ENCODE measurements at places on chromosomes 6 and 20.

DNA sequence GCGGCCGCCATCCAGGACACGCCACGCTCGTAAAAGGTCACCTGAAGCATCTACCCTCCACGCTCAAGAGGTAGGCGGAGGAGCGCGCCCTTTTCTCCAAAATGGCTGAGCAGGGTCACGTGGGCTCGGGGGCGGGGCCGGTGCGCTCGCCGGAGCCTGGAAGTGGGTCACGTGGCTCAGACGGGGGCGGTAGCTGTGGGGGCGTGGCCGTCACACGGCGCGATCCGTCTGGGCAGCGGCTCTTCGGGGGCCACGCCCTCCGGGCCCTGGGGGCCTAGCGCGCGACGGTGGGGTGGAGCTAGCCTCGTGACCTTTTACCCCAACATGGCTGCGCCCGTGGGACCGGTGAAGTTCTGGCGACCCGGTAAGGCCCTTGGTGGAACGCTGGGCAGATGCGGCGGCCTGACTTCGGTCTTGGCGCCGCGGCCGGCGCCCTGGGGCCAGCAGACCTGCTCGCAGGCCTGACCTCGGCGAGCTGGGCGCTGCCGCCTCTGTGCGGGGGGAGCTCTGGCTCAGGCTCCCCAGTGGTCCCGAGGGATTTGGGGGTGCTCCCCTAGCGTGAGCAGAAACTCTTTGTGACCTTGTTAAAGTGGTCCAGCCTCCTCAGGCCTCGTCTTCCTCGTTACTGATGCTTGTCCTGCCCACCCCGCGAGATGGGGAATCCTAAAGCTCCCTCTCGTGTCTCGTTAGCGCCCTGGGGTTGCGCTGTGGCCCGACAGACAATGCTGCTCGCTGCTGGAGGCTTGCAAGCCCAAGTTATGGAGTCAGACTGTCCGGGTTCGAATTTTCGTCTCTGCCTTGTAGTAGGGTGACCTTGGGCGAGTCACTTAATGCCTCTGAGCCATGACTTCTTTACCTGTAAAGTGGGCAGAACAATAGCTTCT lies at the start of gene DHX35:
Gene DHX35 (plus strand): TSS at position 301 of the 884 bp plus-strand sequence. CDS start 24 bp downstream, at position 325.
- peak; percentile 96 for DNase-seq

- DNase-seq = no peak
These were observed 237.5 kb upstream of the QKI start for GRCh38 chr6:163177007-163177406.

DNA sequence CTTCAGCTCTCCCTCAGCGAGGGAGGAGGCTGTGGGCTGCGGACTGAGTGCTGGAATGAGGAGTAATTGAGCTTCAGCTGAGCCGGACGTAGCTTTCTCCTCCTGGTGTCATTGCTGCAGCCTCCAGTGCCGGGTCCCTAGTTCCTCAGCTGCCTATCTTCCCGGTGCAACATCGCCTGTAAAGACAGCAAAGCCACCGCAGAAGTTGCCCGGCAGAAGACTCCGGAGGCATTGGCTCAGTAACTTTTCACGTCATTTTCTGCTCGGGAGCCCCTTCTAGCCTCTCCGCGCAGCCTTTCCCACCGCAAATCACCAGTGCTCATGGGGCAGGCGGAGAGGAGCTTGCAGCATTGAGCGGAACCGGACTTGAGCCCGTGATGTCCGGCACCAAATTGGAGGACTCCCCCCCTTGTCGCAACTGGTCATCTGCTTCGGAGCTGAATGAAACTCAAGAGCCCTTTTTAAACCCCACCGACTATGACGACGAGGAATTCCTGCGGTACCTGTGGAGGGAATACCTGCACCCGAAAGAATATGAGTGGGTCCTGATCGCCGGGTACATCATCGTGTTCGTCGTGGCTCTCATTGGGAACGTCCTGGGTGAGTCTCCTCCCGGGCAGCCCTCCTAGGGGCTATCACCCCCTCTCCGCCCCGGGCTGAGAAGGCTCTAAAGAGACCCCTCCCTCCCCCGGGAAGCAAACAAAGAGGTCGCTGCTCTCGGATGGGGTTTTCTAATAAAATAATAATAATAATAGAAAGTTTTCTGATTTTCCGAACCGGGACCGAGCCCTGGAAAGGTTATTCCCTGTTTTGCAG lies at the start of gene HCRTR2:
Gene HCRTR2 (plus strand): TSS at position 305 of the 816 bp plus-strand sequence. CDS start 73 bp downstream, at position 378.
- DNase-seq = no peak

- DNase-seq = no peak
These were observed 4.2 kb downstream of the KCNB1 start for GRCh38 chr20:49478266-49478665.

DNA sequence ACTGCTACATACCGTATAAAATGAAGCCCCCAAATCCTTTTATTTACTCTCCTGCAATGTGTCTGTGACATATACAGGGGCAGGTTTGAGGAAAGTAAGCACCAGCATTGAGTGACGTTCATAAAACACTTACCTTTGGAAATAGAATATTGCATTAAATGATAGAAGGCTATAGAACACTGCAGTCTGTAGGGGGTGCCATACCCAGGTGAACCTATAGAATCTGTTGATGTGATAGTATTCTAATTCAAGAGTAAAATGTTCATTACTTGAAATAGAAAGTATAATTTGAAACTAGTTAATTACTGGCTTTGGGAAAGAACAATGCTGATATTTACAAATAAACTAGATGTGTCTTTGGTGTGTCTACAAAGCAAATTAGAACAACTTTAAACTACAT lies 47.0 kb upstream of the PRL start:
- no peak for DNase-seq

GRCh38 chr6:148565930-148566663 lies 180.7 kb upstream of the UST start:
- DNase-seq = no peak

- DNase-seq = no peak
These were observed 118.4 kb upstream of the SLC2A12 start for GRCh38 chr6:134170844-134171243.

GRCh38 chr6:160260803-160261450 lies 2.3 kb upstream of the SLC22A2 start:
- no peak for DNase-seq

DNA sequence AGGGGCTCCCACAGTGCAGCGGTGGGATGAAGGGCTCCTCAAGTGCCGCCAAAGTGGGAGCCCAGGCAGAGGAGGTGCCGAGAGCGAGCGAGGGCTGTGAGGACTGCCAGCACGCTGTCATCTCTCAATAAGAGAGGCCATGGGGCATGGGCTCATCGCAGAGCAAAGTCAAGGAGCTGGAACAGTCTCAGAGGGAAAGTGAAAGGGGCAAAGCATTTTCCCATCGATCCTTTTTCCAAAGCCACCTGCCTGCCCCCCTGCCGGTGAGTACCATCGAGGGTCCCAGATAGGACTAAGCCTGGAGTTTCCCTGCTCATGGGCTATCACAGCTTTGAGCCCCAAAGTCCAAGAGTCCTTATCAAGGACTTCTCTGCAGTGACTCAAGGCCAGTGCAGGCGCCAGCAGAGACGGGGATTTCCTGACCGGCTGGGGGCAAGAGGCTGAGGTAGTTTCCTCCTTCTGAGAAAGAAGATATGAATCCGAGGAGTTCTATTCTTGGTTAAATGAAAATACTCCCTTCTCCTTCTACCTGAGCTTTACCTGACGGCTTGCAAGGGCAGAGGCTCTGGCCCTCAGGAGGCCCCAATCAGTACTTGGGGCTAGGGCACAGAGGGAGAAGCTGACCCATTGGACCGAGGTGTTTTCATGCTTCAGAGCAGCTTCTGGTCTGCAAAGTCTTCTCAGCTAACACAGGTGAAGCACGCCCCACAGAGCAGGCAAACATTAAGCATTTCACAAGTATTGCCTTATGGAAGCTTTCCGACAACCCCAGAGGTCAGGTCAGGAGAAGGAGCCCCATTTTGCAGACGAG lies 22.6 kb downstream of the ETV7 start:
- no peak for DNase-seq

All from neuronal stem cell (in vitro differentiated cells).